ENCODE measurements at places on chromosomes 4 and X.

DNA sequence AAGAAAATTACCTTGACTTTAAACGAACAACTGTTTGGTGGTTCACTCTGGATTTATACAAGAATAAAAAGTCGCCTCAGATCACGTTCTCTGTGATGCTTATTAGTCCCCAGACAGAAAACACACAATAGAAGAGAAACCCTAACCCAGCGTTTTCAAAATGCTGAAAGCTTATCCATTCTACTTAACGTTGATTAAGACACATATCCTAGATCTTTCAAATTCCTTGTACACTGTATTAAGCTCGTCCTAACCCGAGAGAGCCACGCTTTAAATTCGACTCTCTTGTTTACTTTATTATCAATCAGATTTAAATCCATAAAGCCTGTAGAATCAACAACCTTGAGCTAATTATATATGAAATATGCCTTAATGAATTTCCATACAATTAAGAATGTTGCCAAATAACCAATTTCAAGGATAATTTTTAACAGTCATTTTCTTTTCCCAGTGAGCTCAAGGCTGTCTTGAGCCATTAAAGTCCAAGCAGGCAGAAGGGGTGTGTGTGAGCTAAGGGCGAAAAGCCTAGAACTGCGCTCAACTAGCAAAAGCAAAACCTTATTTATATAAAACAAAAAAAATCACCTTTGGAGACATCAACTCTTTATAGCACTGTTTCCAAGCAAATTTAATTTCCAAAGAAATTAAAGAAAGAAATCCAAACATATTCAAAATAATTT, 981 bp upstream of the PITX2 start:
- no peak for DNase-seq

- peak; percentile 93 for DNase-seq
Observed at GRCh38 chrX:52261463-52262194, 76.9 kb downstream of the MAGED4 start.

DNA sequence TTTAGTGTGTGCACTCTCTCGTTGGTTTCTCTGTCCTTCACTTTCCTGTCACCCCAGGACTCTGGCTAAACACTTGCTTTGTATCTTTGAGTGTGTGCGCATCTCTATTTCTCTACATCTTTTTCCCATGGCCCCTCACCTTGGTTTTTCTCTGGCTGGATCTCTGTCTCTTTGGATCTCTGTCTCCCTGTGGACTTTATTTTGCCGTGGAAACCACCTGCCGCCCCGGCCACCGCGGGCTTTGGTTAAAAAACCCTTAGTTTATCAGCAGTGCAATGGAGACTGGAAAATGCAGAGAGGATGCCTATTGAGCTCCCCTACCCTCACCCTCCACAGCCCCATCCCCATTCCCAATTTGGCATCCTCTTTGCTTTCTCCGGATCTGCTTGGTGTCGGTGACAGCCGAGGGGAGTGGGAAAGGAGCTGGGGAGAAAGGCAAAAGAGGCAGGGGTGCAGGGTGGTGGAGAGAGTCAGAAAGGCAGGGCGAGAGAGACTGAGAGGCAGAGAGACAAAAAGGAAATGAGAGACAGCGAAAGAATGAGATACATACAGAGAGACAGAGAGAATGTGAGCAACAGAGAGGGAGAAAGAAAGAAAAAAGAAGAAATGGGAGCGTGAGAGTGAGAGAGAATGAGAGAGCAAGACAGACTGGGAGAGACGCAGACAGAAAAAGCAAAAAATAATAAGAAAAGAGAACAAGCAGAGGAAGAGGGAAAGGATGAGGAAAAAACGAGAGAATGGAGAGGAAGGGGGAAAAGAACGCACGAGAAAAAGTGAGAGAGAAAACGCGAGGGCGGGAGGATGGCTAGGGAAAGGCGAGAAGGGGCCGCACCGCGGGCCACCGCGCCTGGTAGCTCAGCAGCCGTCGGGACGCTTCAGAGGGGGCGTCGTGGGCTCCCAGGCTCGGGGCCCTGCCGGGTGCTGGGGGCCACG, 688 bp downstream of the GPR101 start:
- DNase-seq = no peak

DNA sequence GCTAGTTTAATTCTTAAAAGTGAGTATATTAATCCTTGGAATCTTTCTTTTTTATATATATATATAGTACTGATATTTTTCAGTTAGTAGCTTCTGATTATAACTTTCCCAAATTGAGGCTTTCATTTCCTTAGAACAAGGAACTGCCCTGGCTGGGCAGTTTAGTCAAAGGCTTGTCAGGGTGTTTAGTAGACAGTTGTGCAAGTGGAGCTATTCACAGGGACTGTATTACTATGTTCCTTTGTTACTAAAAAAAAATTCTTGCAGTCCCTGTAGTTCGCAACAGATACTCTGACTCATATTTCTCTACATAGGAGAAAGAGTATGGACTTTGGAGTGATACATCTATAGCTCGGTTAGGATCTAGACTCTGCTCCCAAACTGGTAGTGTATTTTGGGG, 20.8 kb downstream of the USO1 start:
- no peak for DNase-seq

Measured in adrenal gland (tissue), 19 donors.